Tibial nerve (tissue), 4 donors: ENCODE measurements at places on chromosomes 12 and 14.

DNA sequence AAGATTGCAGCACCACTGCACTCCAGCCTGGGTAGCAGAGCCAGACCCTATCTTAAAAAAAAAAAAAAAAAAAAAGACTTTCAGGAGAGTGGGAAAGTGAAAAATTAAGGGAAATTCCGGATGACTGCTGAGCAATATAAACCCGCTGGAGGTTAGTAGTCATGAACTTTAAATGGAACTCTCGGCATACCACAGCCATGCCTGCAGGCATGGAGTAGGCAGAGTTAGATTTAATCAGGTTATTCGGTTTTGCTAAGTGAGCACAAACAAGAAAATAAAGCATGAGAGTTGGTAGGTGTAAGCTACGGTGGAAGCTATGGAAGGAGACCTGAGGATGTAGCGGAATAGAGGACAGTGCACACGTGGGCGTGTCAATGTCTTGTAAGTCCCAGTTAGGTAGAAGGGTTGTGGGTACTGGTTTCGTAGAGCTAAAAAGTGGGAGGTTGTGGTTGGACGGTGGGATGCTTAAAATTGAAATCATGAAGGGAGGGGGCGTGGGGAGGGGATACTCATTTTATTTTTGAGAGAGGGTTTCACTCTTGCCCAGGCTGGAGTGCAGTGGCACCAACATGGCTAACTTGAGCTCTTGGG, 11.8 kb upstream of the TUBA1C start:
- DNase-seq, result no peak

DNA sequence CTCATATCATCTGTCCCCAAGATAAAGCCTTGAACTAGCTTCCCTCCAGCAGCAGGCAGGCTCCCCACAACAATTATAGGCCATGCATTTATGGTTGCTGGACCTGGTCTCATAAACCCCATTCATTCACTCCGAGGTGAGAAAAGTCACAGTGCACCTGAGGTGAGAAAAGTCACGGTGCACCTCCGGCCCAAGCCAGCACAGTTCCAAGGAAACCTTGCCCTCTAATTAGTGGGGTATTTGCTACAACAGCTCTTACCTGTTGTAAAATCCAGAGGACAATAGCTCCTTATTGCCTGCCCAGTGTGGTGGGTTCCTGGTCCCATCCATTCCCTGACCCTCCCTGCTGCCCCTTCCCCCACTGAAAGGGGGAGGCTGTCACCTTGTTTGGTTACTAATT, 65.6 kb downstream of the FBXL14 start:
- DNase-seq, result no peak

DNA sequence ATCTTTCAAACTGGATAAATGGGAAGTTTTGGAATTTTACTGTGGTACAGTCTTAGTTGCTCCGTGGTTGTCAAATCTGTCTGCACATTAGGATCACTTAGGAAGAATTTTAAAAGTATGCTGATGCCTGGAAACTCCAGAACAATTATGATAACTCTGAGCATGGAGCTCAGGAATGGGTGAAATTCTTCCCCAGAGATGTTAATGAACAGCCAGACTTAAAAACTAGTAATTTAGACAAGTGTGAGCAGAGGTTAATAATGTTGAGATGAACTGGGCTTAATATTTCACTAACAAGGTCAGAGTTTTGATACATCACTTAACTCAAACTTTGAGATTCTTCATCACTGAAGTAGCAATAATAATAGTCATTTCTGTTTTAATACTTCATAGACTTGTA, 94.5 kb downstream of the NTS start:
- no peak for DNase-seq

DNA sequence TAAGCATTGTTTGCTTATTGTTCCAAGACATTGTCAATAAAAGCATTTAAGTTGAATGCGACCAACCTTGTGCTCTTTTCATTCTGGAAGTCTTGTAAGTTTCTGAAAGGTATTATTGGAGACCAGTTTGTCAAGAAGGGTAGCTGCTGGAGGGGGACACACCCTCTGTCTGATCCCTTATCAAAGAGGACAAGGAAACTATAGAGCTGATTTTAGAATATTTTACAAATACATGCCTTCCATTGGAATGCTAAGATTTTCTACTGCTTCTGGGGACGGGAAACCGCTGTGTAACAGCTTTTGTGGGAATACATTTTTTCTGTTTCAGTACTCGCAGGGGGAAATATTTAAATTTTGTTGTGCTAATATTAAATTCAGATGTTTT, 3.5 kb downstream of the FOS start:
- no peak for DNase-seq

GRCh38 chr14:68621400-68622365, 171.2 kb downstream of the ZFP36L1 start:
- DNase-seq, result no peak

DNA sequence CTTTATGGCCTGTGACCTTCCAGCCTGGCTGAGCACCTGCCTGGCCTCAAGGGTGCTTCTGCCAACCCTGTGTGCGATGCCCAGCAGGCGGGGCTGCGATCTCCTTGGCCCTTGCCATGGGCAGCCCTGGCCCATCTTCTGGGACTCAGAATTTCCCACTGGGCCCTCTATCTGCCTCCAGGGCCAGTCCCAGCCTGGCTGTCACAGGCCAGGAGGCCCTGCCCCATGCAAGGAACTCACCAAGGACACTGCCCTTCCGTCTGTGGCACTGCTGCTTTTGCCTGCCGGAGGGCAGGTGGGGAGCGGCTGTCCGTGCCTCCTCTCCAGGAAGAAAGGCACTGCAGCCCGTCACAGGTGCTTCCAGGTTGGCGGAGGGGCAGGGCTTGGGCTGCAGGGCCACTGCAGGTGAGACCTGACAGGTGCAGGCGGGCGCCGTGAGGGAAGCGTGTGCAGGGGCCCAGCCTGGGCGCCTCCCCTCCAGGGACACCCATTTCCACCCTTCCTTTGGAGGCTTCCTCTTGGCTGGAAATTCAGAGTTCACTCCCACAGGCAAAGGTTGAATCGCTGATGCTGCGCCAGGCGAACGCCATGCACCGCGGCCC, 177.8 kb downstream of the KIF26A start:
- no peak for DNase-seq

DNA sequence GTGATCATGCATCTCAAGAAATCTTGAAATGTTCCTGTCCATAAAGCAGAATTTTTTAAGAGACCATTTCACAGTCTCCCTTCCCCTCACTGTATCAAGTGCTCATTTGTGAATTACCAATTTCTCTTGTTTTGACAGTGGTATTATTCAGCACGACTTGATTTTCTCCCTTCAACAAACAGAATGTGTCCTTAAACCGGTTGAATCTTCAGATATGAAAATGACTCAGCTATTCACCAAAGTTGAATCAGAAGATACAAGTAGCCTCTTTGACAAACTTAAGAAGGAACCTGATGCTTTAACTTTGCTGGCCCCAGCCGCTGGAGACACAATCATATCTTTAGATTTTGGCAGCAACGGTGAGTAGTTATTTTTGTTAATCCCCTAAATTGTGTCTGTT, 25.5 kb upstream of the SNAPC1 start:
- no peak for DNase-seq

DNA sequence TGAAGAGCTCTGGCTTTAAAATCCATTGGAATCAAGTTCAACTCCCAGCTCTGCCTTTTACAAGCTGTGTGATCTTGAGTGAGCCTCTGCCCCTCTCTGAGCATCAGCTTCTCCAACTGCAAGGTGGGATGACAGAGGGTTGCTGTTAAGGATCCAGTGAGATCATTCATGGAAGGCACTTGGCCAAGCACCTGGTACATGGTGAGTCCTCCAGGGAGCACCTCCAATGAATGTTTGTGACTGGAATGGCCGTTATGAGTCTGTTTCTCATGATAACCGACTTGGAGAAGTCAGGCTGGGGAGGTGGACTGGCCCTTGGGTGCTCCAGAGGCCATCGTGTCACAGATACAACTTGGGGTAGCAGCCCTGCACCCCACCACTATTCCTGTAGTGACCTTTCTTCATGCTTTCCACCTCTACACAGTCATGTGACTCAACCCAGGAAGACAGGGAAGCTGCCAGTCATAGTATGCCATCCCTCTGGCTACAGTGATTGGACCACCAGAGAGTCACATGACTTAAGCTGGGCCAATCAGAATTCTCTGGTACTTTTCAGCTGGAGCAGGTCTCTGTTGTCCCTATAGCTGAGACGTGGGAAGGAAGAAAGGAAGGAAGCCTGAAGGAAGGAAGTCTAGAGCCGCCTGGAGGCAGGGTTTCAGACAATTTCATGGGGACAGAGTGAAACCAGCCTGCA, 146.5 kb upstream of the MYL2 start:
- no peak for DNase-seq

- no peak for DNase-seq
These were observed 201.2 kb downstream of the TTC8 start for GRCh38 chr14:89025561-89026236.

GRCh38 chr14:61332658-61333029, 11.3 kb downstream of the PRKCH start:
- no peak for DNase-seq

DNA sequence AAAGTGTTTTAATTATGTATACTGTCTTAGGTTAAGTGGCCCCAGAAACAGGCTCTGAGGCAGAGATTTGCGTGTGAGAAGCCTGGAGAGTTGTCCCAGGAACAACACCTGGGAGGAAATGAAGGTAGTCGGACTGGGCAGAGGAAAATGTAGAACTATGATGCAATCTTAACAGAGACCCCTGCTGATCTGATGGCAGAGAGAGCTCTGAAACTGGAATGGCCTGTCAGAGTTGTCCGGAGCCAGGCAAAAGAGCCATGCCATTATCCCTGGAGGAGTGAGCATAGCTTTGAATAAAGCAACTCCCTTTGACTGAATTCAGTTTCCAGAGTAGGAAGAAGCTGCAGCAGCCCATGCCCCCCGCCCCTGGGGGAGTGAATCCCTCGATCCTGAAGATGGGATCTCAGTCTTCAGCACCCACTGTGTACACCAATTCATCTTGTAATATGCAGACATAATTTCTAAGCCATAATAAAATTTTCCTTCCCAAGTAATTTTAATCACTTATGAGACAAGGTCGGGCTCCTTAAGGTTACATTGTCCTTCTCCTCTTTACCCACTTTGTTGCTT, 264.8 kb downstream of the PDZRN4 start:
- DNase-seq, result no peak

- no peak for DNase-seq
These were observed 323.4 kb downstream of the VRK1 start for GRCh38 chr14:97120611-97121031.

DNA sequence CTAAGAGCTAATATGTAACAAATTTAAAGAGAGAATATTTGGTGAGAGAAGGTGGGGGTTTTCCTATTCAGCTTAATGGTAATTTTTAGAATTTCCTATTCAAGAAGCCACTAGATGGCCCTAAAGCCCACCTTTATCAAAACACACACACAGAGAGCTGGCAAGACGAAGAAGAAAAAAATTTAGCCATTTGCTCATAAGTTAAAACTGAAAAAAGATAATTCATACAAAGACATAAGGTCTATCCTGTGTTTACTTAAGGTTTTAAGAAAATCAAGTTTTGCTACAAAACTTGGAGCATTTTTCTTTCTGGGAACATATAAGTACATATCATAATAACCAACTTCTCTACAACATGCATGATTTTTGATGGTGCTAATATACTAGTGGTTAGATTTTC, 46.8 kb upstream of the PCED1B start:
- no peak for DNase-seq

DNA sequence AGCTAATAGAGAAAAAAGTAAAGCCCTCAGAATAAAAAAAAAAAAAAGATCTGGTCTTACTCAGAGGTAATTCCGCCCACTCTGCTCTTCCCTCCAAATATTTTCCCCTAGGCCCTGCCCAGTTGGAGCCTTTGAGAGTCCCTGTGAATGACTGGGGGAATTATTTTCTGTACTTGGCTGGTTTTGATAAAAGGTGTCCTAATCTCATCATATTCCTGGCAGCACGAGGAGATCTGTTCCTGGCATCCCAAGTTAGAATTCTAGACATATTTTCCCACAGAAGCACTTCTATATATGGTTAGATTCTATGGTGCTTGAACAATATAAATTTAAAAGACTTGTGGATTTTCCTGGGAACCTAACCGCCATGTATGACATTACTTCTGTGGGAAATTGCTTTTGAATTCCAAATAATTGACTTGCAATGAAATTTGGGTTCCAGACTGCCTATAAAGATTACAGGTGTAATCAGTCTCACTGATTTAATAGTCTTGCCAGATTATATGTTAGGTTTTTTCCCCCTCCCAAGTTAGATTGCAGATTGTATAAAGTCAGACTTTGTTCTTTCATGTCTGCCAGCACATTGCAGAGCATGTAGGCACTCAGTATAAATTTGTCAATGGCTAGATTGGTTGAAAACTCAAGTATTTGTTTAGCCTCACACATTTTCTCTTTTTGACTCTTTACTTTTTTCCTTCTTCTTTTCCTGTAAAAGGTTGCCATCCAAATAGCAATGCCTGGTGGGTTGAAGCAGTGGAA, 12.3 kb downstream of the GPX2 start:
- no peak for DNase-seq

- no peak for DNase-seq
These were observed 114.8 kb downstream of the ESRRB start for GRCh38 chr14:76490735-76491134.

GRCh38 chr14:37399517-37399916, 195.5 kb downstream of the FOXA1 start:
- DNase-seq, result no peak

DNA sequence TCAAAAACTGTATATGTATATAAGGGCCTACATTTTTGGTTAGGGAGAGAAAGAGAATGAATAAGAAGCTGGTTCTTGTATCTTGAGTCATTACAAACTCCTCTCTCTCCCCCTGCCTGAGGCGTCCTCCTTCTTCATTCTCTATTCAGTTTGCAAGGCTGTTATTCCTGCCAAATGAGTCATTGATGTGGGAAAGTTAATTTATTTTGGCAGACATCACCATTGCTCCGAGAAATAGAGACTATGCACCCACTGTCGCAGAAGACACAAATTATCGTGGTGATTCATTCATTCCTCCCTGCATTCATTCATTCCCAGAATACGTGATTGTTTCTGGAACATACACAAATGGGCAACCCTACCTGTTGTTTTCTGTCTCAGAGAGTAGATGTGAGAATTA, 112.5 kb upstream of the MED13L start:
- DNase-seq, result no peak

DNA sequence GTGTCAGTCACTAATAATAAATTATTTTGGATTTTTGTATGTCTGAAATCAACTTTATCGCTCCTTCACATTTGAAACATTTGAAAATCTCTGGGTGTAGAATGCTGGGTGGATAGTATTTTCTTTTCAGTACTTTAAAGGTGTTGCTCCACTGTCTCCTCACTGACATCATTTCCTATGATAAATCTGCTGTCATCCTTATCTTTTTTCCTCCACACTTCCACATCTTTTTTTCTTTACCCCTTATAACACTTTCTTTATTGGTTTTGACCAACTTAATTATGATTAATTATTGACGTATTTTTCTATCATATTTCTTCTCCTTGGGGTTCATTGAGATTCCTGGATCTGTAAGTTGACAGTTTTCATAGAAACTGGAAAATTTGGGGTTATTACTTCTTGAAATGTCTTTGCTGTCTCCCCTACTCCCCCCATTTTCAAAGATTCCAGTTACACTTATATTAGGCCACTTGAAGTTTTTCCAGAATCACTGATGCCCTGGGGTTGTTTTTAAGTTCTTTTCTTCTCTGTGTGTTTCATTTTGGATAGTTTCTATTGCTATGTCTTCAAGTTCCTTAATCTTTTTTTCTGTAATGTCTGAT, 177.5 kb upstream of the DIO3 start:
- DNase-seq, result no peak

GRCh38 chr14:50615056-50615455, 53.0 kb downstream of the SAV1 start:
- no peak for DNase-seq
